ENCODE measurements at places on chromosomes 16 and 17.

GRCh38 chr16:29676989-29677785 is 1.8 kb upstream of the QPRT start:
- DNase-seq, result no peak

DNA sequence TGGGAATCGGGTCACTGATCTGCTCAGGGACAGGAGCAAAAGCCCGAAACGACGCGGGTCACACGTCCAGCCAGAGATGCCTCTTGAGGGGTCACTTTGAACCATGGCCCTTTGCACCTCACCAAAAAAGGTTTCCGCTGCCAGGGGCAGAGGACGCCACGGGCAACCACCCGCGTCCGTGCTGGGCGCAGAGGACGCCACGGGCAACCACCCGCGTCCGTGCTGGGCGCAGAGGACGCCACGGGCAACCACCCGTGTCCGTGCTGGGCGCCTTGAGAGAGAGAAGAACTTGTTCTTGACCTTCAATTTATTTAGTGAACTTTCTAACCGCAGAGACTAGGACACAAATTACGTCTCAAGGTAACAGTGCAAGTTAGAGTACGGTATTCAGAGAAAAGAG is 35.5 kb downstream of the TIMM22 start:
- no peak for DNase-seq

DNA sequence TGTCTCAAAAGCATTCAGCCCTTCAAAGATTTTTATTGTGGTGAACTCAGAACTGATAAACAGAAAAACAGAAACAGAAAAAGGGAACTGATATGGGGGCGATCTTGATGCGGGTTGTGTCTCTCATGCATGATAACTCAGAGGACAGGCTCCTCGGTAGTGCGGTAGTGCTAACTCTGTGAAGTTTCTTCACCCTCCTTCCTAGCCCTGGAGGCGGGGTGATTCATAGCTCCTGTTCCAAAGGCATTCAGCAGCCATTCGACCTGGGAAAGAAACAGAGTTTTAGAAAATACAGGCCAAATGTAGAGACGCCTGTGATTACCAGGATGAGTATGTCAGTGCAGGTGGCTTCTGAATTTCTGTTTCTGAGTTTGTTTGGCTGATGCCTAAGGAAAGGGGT is 5.5 kb upstream of the MAF start:
- DNase-seq, result no peak

- no peak for DNase-seq
These were observed 10.6 kb upstream of the NUDT16L1 start for GRCh38 chr16:4682616-4683254.

- DNase-seq, result no peak
These were observed 9.7 kb downstream of the CNP start for GRCh38 chr17:41976142-41976768.

DNA sequence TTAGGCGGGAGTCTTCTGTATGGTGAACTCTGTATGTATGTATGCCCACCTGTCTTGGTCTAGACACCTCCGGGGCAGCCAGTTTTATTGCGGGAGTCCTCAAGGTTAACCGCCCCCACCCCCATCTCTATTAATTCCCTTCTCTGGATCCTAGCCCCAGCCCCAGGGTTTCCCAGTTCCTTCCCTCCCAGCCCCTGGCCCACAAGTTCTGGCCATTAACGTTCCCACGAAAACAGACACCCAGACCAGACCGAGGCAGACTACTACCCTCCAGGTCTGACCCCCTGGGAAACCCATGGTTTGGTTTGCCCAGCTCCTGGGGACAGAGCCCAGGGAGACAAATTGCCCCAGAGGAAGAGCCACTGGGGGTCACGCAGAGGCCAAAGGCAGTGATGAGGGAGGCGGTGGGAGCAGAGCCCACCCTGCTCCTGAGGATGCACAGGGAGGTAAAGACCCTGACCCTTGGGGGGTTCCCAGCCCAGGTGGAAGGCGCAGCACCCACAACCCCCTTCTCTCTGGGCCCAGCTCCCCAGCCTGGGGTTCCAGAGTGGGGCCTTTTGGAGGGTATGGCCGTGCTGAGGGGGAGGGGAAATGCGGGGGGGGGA is 8.5 kb downstream of the TBKBP1 start:
- no peak for DNase-seq

DNA sequence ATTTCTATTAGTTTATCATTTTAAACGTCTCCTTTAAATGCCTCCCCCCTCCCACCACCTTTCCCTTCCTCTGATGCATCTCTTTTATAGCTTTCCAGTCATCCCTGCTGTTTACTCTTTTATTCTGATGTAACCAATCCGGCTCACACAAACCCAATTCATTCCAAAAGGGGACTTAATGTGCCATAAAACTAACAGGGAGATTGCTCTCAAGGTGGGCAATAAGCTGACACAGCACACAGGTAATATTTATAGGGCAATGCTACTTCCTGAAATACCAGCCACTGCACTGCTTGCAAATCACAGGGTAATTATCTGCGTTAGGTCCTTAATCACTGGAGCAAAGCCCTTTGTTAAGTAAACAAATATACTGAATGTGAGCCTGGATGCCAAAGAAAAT is 23.3 kb upstream of the CA10 start:
- DNase-seq, result no peak

DNA sequence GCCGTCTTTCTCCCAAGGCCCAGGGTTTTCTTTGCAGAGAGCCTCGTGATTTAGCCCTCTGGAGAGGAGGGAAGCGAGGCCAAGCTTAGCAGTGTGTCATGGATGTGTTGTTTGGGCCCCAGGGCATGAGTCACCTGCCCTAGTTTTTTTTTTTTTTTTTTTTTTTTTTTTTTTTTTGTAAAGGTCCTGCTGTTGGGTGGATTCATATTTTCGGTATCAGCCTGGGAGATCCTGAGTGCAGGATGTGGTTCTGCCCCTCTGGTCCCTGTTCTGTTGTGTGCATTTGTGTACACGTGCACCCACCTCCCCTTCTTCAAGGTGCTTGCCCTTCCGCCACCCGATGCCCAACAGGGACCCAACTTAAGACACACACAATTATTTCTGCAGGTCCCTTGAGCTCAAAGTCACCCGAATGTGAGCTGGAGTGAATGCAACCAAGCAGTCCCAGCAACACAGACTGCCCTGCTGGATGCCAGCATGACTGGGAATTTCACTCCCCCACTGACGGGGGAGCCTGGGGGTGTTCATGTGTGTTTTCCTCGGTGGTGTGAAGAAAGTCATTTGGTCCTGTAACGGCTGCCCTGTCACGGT is 265.8 kb upstream of the TNRC6C start:
- DNase-seq, result no peak

DNA sequence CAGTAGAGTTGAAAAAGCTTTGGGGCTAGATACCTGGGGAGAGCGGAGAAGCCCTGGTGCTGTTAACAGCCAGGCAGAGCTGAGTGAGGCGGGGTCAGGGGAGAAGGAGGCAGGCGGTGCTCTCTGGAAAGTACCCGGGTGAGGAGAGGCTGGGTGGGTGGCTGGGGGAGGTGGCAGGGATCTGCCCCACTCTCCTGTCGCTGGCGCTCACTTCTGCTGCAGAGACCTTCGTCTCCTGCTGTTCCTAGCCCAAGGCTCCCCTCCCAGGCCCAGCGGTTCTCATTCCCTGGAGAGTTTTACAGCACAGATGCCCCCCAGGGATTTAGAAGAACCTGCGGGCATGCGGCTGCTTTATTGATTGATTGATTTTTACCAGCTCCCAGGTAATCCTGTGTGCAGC is 302.8 kb downstream of the IRF8 start:
- DNase-seq, result no peak

- DNase-seq, result no peak
These were observed 406.0 kb downstream of the SEC14L1 start for GRCh38 chr17:77546772-77547241.

DNA sequence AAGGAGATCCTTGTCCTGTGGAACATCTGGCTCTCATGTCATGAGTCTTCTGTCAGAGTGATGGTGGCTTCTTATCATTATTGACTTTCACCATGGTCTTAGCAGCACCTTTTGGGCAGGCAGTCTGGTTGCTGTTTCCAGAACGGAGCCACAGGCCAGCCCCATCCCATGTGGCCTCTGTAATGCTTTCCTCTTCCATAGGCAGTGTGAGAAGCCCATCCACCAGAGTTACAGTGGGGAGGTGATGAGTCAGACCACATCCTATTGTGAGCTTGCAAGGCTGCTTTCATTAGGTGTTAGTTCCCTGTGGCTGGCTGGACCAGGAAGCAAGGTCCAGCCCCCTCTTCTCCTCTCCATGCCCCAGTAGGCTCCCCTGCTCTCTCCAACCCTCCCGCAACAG is 30.8 kb upstream of the SPACA3 start:
- DNase-seq, result no peak

DNA sequence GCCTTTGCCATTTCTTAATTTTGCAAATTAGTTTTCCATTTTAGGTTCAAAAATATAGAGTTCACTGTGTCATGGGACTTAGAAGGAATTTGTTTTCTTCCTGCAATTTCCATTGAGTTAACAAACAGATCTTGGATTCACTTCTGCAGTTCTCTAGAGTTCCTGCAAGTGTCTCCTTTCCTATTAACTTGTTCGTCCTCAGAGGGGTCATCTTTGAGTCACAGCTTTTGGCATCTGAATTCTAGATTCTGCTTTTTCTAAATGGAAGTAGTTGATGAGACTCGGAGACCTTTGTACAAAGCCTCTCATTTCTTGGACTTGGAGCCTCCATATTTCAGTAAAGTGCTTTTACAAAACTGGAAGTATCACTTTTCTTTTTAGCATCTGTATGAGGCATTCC is 323.3 kb downstream of the BCAS3 start:
- no peak for DNase-seq

DNA sequence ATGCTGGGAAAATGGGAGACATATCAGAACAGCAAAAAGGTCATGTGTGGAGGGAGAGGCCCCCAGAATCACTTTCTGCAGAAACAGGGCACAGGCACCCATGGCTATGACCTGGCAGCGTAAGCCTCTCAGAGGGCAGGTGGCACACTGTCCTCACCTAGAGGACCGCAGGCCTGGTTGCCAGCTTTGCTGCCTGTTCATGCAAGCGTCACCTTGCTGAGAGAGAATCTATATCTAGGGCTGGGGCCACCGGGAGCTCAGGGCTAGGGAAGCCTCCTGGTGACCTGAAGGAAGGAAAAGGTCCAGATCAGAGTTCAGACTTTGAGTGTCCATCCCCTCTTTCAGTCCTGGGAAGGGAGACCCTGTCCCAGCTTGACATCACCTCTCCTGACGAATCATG is 78.7 kb downstream of the GOSR1 start:
- DNase-seq, result no peak

DNA sequence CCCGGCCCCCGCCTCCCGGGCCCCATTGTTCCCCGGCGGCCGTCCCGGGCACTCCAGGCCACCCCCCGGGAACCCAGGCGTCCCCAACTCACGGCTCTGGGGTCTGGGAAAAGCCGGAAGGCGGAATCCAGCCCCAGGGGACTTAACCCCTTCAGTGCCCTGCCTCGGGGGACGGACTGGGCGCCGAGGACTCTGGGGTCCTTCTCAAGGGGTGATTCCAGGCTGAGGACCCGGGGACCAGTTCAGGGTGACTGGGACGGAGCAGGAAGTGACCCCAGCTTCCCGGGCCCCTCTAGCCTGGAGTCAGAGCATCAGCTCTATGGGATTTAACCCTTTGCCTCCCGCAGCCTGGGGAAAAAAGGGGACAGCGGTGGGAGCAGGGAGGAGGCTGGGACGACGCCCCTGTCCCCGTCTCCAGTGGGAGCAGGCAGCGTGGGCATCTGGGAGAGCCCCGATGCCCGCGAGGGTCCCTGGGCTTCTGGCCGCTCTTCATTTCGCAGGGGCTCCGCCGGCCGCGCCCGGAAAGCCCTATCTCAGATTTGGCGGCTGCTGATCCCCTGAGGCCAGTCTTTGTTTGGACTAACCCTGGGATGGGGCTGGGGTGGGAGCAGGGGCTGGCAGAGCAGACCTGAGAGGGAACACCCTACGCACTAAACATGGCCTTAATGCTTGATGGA is at the start of gene ZNF629:
Gene ZNF629, minus strand, starts transcription at position 270 of the 677 bp plus-strand sequence. CDS start 2,723 bp downstream, outside the sequence.
- DNase-seq, result peak; percentile 61

- DNase-seq, result no peak
These were observed 49.8 kb upstream of the ACSF3 start for GRCh38 chr16:89043636-89044417.

GRCh38 chr16:52212841-52213240 is 334.1 kb downstream of the TOX3 start:
- no peak for DNase-seq

DNA sequence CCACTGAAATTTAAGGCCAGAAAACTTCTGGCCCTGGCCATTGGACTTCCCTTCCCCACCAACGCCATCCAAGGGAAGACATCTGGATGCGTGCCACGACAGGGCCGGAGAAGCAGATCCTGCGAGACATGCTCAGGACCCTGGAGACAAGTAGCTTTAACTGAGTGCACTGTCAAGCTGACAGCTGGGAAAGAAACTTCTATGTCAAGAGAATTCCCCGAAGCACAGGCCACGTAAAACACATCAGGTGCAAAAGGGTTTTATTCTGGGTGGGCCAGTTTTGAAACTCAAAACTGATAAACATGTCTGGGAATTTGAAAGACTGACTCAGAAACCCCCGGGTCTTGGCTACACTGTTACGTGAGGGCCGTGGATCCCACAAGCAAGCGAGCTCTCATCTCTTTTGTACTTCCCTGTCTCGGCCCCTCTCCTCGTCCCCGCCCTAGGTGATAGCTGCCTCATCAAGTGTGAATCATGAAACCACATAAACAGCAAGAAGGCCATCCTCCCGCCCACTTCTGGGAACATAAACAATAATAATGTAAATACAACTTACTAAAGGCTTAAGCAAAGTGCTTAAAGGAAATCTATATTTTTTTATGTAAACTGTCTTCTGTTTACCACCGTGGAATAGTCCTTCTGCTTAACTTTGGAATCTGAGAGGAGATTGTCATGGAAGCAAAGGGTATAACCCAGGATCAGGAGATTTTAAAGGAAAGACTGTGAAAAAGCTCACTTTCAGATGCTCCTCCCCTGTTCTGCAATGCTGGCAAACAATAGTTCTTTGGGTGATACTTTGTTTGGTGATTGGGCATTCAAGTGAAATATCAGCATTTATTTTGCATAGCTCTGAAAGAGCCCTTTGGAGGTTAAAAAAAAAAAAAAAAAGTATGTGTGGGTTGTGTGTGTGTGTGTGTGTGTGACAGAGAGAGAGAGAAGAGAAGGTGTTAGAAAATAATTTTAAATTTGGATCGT is 406.0 kb upstream of the MAF start:
- no peak for DNase-seq

GRCh38 chr16:977081-977701 is 4.4 kb upstream of the SOX8 start:
- DNase-seq, result no peak

GRCh38 chr16:84532291-84532724 is 27.8 kb upstream of the MEAK7 start:
- no peak for DNase-seq

DNA sequence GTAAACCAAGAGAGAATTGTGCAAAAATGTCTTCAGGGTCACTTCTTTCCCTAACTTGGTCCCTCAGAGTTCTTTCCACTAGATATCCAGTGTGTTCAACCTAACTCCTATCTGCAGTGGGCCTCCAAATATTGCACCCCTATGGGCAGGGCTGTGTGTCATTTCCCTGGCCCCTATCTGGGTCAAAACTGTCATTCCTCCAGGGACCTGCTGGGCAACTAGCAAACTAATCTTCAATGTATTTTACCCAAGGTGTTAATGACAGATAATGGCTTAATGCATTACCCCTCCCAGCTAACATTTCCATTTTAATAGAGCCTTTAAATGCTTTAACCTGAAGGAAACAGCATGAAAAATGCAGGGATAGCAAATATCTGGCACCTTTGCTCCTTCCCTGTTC is 25.8 kb upstream of the SKAP1 start:
- DNase-seq, result no peak
